ENCODE measurements at places on chromosomes 7 and 10. TPM values are rescaled to one million over a fixed set of nuclear protein-coding genes. Genes with fewer than 3 reads are reported as not detected.

The LRRC18 gene
- polyA plus RNA-seq = 0.09 TPM

The BLNK gene
- 1.8 TPM for polyA plus RNA-seq

The CDC14C gene
- polyA plus RNA-seq = not detected

The WASHC2C gene
- polyA plus RNA-seq = 24.9 TPM

The LSM8 gene
- polyA plus RNA-seq = 38.5 TPM

The GNG11 gene
- polyA plus RNA-seq = 21.8 TPM

The STAG3 gene
- polyA plus RNA-seq = 21.2 TPM

The ZNF680 gene
- 9.5 TPM for polyA plus RNA-seq

The ADIRF gene
- 3.4 TPM for polyA plus RNA-seq

The SPDYE2B gene
- 2.7 TPM for polyA plus RNA-seq

The OPALIN gene
- polyA plus RNA-seq = not detected

The NYAP1 gene
- polyA plus RNA-seq = 1.8 TPM

The KAT6B gene
- 17.2 TPM for polyA plus RNA-seq

The ANKRD7 gene
- 0.33 TPM for polyA plus RNA-seq

The NAT16 gene
- not detected for polyA plus RNA-seq

GRCh38 chr7:117825132-117825531 lies 48.1 kb downstream of the CTTNBP2 start:
- no peak for DNase-seq

- DNase-seq = no peak
Measured at GRCh38 chr10:125026974-125027735, 85.2 kb downstream of the ZRANB1 start.

- no peak for DNase-seq
Measured at GRCh38 chr10:6223981-6224380, 21.2 kb downstream of the PFKFB3 start.

DNA sequence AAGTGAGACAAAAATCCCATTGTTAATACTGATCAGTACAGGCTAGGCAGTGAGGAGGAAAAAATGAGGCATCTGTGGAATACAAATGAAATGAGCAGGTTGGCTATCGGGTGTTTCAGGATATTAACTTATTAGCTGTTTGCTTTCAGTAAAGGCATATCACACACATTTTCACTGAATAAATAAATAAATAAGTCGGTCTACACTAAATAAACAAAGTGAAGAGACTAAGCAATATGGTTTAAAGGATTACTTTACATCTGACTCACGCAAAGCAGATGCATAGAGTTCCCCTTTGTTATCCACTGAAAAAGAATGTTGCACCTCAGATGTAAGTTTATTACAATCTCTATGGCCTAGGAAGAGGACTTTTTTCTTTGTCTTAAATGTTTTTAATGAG lies 6.3 kb upstream of the SEMA3A start:
- DNase-seq = no peak

DNA sequence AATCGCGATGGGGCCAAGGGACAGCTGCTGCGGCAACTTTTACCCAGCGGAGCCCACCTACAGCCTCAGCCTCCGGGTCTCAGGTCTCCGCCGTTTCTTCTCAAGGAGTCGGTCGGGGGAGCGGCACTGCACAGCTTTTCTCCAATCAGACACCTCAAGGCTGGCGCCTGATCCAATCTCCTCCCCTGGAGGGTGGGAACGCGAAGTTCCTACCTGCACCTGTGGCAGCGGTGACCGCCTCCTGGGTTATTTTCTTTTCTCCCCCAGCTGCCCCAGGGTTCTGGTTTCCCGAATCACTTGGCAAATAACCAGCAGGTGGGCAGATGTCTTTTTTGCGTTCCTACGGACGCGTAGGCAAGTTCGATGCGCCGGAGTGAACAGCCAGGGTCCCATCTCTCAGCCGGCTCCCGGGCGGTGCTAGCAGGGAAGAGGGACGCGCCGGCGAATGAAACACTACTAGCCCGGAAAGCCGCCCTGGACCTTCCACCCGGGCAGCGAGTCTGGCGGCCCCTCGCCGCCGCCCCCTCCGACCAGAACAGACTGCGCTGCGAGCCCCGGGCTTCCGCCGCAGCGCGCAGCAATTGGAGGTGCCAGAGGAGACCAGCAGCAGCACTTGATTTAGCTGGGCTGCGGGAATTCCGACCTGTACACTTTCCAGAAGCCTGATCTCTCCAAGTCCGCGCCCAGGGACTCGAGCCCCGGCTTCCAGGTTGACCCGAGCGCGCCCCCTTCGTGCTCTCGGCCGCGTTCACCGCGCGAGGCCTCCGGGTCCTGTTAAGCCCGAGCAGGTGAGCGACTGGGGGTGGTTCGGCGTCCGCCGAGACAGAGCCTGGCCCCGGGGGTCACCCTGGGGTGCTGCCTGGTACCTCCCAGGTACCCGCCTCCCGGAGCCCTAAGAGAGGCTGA lies at the start of gene PRR15:
PRR15 (plus strand) TSS at position 246 of the 906 bp plus-strand sequence. CDS start 2,495 bp downstream, outside the sequence.
- DNase-seq = no peak

DNA sequence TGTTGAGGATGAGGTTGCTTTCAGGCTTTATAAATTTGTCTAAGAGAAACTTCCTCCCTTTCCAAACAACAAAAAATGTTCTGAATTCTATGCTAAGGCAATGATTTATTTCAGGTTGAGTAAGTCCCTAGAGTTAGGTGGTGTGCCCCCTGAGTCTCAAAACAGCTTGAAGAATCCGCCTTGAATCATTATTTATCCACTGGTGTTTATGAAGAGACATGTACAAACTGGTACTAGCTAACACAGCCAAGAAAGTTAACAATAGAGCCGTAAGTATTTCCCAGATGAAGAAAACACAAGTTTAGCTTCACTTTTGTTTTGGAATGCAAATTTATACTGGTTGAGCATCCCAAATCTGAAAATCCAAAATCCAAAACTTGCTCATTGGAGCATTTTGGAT lies 66.2 kb upstream of the SRPK2 start:
- DNase-seq = no peak

GRCh38 chr7:134718211-134718875 lies 61.1 kb upstream of the CALD1 start:
- DNase-seq = no peak

- DNase-seq = no peak
Measured at GRCh38 chr10:120530699-120531098, 73.7 kb downstream of the PLPP4 start.

DNA sequence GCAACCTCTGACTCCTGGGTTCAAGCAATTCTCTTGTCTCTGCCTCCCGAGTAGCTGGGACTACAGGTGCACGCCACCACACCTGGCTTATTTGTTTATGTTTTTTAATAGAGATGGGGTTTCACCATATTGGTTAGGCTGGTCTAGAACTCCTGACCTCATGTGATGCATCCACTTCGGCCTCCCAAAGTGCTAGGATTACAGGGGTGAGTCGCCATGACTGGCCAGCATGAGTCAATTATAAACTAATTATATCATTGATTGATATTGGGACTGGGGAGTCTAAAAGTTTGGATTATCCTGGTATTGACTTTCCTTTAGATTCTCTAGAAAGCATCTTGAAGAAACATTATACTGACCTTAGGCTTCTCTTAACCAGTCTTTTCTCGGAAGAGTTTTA lies 73.9 kb upstream of the CCNY start:
- DNase-seq = no peak

DNA sequence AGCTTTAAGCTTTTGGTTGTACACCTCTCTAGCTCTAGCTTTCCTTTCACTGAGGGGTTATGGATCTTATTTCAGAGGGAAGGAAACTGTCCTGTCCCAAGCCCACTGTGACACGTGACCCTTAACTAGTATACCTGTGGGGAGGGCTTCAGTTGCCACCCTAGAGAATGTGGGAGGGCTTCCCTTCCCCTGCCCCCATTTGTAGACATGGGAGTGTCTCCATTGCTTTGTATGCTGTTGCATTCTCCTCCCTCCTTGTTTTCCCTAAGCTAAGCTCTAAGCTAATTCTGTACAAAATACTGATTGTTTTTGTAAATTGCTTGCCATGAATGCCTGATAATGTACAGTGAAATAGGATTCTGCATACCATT lies 11.2 kb downstream of the LUC7L2 start:
- no peak for DNase-seq

DNA sequence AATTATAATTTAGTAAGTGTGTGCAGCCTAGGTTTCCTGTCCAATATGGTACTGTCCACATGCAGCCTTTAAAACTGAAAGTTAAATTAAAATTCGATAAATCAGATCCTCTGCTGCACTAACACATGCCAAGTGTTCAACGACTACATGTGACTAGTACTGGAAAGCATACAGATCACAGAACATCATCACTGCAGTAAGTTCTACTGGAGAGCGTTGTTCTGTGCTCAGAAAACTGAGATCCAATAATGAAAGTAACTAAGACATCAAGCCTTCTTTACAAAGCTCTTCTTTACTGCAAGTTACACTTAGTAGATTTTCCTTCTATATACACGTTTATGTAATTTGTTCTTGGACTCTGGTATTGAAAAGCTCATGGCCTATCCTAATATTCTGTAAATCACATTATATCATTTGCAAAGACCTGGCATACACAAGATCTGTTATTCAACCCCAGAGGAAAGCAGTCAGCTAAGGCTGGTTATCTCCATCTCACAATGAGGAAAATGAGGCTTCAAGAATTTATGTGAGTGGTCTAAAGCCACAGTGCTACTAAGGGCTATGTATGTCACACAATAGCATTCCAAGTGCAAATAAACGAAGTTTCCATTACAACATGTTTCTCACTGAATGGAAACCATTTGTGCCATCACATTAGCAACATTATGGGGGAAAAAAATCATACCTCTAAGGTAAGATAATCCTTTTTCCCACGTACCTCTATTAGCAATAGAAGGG lies 77.6 kb downstream of the VPS41 start:
- DNase-seq = no peak

DNA sequence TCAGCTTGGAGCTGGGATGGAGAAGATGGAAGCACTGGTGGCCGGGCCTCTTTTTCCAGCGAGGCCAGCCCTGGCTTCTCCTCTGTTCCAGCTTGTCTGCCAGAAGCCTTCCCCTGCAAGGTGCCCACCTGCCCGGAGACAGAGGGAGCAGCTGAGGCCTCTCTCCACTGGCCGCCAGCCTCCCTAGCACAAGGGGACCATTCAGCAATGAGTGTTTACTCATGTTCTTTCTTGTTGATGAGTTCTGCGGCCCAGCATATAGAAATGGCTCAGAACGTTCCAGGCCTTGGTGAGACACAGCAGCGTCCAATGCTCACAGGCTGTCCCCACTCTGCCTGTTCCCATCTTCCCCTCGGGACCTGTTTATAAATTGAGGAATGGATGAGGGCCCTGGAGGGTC lies 47.3 kb downstream of the CHST3 start:
- DNase-seq = no peak

- DNase-seq = no peak
Measured at GRCh38 chr10:43091846-43092245, 15.0 kb downstream of the RET start.

- no peak for DNase-seq
Measured at GRCh38 chr7:31991846-31992245, 78.4 kb downstream of the PDE1C start.

GRCh38 chr7:141421306-141421705 lies 129.9 kb upstream of the AGK start:
- DNase-seq = no peak

DNA sequence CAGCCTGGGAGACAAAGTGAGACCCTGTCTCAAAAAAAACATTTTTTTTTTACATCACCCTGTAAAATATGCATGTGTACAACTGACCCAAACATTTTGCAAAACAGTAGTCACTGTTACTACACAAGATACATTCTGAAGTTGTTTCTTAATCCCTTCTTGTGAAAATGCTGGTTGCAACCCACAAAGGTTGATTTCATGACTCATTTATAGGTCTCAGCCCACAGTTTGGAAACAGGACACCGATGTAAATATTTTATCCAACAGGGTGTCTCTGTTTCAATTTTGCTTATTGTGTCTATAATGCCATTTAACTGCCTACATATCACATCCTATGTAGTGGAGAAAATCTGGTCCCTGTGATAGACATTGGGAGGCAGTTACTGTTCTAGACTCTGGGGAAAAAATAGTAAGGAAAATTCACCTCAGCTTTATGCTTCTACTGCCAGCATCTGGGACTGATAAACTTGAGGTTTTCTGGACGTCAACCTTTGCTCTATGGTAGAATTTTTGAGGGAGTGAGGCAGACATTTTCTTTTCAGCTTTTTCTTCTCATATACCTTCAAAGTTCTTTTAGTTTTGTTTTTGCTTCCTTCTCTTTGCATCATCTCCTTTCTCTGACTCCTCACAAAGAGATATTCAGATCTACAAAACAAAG lies 1.6 kb upstream of the RAB19 start:
- no peak for DNase-seq

- no peak for DNase-seq
Measured at GRCh38 chr10:101257084-101257483, 27.8 kb upstream of the LBX1 start.

GRCh38 chr10:15316145-15316544 lies 54.9 kb downstream of the FAM171A1 start:
- DNase-seq = no peak

DNA sequence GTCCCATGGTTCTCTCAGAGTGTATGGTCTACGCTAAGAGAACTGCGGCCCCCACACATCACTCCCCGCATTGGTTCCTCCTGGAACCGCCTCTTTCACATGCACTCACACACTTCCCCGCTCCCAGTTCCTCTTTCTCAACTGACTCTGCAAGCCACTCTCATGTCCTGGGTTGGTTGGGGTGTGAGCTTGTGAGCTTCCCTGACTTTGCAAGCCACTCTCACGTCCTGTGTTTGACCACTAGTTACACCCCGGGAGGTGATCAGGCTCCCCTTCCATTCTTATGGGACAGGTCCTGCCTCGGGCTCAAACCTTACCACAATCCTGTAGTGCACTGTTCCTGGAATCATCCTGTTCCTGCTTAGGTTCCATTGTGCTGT lies 105.0 kb downstream of the TRIM24 start:
- no peak for DNase-seq

DNA sequence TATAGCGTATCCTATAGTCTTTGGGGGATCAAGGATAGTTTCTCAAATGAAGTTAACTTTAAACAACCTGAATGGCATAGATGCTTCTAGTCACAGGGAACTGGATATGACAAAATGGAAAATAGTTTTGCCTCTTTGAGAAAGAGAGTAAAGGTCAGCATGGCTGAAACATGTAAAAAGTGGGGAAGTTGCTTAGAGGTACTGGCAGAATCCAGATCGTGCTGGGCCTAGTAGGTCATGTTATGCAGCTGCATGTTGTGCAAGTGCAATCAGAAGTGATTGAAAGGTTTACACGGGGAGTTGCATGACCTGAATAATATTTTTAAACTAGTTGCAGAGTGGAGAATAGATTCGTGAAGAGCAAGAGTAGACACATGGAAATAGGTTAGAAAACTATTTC lies 201.1 kb upstream of the HDAC9 start:
- DNase-seq = no peak

DNA sequence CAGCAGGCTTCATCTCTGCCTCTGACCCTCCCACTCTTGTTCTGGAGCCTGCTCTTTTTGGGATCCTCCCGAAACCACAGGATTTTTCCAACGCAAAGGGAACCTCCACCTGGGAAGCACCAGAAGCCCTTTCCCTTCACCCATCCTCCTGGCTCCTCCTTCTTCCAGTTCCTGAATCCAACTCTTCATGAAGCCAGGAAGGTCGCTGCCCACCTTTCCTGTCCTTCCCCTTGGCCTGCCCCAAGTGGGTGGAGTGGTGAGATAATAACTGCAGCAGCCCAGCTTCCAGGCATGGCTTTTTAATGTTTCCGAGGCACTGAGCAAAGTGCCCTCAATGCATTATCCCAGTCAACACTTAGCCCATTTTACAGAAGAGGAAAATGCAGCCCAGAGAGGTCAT lies 70.8 kb upstream of the EEPD1 start:
- no peak for DNase-seq
